ENCODE measurements at places on chromosomes 3 and 15.

- DNase-seq, result no peak
Observed at GRCh38 chr15:35958021-35958420, 412.1 kb upstream of the DPH6 start.

- no peak for DNase-seq
Observed at GRCh38 chr3:37625051-37625450, 236.6 kb upstream of the CTDSPL start.

GRCh38 chr3:83928391-83928790 is 1030.4 kb upstream of the CADM2 start:
- DNase-seq, result no peak

GRCh38 chr3:66709532-66709931 is 208.7 kb upstream of the LRIG1 start:
- no peak for DNase-seq
